ENCODE measurements at places on chromosomes 13 and 19.

GRCh38 chr13:48661107-48661506 lies 7.4 kb downstream of the CYSLTR2 start:
- DNase-seq = no peak

DNA sequence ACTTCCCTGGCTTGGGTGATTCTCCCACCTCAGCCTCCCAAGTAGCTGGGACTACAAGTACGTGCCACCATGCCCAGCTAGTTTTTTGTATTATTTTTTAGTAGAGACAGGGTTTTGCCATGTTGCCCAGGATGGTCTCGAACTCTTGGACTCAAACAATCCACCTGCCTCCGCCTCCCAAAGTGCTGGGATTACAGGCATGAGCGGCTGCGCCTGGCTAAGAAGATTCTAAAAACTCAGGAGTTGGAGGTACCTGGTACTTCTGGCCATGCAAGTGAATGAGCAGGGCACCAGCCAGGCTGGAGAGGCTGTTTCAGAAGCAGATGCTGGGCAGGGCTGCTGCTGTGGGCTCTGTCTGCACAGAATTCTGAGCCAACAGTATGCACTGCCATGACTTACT lies 6.1 kb downstream of the MZF1 start:
- DNase-seq = no peak

DNA sequence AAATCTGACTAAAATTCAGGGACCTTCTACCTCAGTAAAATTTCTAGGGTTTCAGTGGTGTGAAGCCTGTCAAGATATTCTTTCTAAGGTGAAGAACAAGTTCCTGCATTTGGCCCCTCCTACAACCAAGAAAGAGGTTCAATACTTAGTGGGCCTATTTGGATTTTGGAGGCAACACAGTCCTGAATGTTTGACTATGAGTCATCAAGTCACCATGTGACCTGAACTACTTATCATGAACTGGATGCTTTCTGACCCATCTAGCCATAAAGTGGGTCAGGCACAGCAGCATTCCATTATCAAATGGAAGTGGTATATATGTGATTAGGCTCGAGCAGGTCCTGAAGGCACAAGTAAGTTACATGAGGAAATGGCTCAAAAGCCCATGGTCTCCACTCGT lies 163.0 kb upstream of the IRS2 start:
- no peak for DNase-seq

DNA sequence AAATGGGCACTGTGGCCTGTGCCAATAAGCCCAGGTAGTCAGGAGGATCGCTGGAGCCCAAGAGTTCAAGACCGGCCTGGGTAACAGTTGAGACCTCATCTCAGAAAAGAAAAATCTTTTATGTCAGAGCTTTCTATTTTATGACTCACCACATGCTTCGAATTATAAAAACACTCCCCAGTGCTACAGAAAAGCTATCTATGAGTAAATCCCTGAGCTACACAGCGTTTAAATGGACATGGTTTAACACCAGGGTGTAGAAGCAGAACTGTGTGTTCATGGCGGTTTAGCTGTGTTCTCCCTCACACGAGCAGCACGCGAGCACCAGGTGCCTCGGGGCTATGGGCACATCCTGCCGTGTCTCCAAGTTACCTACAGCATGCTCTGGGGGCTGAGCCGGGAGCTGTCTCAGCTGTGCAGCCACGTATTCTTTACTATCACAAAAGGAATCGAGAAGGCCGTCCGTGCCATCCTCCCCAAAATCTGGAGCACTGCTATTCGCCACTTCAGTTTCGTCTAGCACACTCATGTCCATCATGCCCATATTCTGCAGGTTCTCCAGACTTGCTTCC lies 6.7 kb downstream of the SAFB2 start:
- no peak for DNase-seq

DNA sequence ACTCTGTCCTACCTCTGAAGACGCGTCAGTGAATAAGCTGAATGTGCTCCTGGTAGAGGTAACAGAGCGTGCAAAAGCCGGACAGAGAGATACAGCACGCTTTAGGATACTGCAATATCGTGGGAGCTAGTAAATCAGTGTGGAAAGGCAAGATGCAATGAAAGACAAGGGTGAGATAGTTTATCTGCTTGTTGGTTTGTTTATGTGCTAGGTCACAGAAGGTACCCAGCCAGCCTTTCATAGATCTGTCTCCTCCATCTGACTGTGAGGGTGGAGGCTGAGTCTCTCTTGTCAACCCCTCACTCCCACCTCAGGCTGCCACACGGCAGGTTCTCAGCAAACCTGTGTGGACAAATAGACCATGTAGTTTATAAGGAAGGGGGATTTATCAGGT lies 904 bp upstream of the GIPC1 start:
- DNase-seq = no peak

- DNase-seq = no peak
Observed at GRCh38 chr13:111121506-111121905, 6.4 kb downstream of the ARHGEF7 start.

- DNase-seq = no peak
Observed at GRCh38 chr19:54319049-54319448, 6.1 kb upstream of the LILRA5 start.

GRCh38 chr19:53808710-53809125 lies 15.4 kb downstream of the NLRP12 start:
- DNase-seq = peak; percentile 20

DNA sequence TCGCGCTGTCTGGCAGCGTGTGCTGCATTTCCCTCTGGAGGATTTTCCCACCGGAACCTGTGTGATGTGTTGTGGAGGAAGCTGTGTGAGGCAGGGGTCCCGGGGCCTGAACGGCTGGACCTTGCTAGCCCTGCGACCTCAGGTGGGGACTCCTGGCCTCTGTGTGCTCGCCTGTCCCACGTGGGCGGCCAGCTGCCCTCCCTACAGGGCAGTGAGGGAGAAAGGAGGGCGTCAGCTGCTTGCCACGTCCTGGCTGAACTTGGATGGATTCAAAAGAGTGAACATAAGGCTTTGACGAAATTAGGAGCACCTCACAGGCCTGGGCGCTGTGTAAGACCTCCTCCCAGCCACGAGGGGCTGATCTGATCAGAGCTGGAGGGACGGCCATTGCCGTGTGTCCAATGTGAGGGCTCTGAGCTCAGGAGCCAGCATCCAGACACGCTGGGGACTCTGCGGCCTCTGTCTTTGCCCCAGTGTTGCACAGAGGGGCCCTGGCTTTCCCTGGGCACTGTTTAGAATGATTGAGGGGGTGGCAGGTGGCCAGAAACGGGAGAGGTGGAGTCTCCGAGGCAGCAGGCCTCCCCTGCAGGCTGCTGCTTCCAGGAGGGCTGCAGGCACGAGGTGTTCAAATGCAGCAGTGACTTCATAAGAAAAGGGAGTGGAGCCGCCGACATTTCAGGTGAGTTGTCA lies 13.0 kb downstream of the TFDP1 start:
- DNase-seq = no peak

GRCh38 chr13:102940143-102940542 lies 94.3 kb downstream of the ERCC5 start:
- DNase-seq = no peak

- no peak for DNase-seq
Observed at GRCh38 chr13:27851096-27851850, 59.0 kb downstream of the GSX1 start.

DNA sequence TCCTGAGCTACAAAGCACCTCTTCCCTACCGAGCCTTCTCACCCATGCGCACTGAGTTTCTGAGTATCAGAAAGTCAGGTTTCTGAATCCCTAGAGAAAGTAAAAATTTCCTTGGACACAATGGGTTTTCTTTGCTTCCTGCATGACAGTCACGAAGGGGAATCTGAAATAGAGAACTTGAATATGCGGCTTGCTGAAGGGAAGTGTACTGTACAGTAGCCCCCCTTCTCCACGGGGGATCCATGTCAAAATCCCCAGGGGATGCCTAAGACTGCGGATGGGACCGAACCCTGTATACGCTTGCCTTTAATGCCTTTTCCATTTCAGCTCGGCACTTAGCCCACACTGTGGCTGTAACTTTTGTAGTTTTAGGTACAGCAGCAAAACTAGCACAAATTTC lies 107.9 kb downstream of the GGACT start:
- no peak for DNase-seq

- no peak for DNase-seq
Observed at GRCh38 chr13:40074338-40074737, 418.9 kb downstream of the COG6 start.

DNA sequence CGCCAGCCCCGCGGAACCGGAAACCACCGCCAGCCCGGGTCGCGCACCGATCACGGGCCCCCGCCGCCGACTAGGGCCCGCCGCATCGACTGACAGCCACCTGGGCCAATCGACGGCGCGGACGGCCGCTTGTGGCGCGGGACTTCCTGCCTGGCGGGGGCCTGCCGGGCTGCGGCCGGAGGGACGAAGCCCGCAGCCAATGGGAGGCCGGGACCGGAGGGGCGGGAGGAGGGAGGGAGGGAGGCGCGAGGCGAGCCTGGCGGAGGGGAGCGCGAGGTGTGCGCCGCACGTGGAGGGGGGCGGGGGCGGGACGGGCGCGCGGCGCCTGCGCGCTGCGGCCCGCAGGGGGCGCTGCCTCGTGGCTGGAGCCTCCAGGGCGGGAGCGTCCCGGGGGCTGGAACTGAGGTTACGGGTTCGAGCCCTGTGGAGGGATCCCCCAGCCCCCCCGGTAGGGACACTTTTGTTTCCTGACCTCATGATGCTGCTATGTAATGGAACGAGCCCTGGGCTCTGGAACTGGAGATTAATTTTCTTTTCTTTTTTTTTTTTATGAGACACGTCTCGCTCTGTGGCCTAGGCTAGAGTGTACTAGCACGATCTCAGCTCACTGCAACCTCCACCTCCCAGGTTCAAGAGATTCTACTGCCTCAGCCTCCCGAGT lies at the start of gene MLLT1:
Gene MLLT1, minus strand, starts transcription at position 45 of the 661 bp plus-strand sequence. CDS start 191 bp downstream, outside the sequence.
- peak; percentile 93 for DNase-seq

DNA sequence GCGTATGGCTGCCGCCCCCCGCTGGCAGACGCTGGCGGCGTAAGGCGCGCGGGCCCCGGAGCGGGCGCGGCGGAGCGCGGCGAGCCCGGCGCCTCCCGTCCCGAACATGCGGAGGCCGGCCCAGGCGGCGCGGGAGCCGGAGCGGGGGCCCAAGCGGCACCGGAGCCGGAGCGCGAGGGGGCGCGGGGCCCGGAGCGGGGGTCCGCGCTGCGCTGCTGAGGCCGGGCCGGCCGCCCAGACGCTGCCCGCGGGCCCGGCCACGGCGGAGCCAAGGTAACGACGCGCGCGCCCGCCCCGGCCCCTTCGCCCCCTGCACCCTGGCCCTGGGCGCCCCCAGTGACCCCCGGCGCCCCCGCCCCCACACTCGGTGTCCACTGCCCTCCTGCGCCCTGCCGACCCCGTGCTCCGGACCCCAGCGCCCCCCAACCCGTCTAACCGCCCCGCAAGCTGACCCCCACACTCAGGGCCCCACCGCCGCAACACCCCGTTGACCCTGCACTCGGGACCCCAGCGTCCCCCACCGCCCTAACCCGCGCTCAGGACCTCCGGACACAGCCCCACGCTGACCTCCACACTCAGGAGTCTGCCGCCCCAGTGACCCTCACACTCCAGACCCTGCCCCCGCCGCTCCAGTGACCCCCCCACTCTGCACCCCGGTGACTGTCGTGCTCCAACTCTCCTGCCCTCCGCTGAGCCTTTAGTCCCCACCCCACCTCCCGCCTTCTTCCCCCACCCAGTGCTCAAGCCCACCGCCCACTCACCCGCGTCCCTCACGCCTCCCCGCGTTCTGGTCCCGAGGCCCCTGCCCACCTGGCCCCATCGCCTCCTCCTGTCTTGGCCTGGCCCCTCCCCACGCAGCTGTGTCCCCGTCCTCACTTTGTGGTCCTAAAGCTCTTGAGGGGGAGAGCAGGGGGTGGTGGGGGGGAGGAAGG lies at the start of gene CSNK1G2:
Gene CSNK1G2, plus strand, starts transcription at position 27 of the 932 bp plus-strand sequence. CDS start 28,601 bp downstream, outside the sequence.
- no peak for DNase-seq

DNA sequence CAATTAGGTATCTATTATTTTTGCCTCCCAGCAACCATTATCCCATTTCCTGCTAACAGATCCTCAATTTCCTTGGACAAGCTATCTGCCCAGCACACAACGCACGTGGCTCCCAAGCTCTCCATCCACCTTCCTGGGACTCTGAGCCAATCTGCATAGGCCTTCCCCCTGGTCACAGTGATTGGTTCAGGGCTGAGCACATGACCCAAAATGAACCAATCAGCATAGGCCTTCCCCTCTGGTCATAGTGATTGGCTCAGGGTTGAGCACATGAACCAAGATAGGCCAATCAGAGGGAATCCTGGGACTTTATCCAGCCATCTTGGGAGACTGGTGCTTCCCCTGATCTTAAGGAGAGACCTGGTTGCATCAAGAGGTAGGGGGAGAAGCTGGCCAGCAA lies 5.8 kb downstream of the CPAMD8 start:
- DNase-seq = no peak

DNA sequence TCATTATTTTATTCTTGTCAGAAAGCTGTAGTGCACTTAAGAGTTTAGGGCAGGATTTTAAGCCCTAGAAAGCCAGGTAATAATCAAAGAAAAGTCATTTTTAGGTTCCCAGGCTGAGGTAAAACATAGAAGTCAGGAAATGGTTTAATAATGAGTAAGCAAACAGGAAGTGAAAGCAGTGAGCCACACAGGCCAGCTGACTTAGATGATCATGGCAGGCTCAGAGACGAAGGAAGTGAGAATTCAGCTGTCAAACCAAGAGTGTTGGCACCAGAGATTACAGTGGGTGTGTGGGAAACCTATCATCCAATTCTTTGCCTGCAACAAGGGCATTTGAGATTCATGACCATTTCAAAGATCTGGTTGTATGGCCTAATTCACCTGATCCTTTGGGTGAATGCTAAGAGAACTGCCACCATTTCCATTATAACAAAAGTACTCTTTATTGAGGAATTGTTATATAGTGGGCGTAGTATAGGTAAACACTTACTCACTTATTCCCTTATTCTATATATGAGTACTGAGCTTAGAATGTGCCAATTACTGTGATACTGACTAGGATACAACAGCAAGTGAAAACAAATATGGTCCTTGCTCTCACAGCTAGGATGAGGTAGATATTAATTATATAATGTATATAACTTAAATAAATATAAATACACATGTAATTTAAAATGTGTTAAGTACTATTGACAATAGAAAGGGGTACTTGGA lies 103.7 kb upstream of the EDNRB start:
- no peak for DNase-seq

DNA sequence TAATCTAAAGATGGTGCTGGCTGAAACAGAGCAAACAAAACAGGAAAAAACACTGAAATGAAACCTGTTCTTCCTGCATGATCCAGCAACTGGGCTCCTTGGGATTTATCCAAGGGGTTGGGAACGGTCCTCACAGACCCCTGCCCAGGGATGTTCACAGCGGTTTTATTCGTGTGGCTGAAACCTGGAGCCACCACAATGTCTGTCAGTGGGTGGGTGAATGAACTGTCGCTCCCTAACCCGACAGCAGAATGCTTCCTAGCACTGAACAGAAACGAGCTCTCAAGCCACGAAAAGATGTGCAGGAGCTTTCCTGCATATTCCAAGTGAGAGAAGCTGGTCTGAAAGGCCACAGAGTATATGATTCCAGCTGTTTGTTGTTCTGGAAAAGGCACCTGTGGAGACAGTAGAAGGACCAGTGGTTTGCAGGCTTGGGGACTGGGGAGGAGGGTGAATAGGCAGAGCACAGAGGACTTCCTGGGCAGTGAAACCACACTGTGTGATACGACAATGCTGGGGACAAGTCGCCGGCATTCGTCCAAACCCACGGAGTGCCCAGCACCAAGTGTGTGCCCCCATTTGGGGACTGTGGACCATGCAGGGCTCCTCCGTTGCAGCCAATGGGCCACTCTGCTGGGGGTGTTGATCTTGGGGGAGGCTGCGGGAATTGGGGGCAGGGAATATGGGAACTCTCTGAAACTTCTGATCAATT lies 73.9 kb downstream of the TEX29 start:
- no peak for DNase-seq
